ENCODE measurements at places on chromosomes 2 and 18.

DNA sequence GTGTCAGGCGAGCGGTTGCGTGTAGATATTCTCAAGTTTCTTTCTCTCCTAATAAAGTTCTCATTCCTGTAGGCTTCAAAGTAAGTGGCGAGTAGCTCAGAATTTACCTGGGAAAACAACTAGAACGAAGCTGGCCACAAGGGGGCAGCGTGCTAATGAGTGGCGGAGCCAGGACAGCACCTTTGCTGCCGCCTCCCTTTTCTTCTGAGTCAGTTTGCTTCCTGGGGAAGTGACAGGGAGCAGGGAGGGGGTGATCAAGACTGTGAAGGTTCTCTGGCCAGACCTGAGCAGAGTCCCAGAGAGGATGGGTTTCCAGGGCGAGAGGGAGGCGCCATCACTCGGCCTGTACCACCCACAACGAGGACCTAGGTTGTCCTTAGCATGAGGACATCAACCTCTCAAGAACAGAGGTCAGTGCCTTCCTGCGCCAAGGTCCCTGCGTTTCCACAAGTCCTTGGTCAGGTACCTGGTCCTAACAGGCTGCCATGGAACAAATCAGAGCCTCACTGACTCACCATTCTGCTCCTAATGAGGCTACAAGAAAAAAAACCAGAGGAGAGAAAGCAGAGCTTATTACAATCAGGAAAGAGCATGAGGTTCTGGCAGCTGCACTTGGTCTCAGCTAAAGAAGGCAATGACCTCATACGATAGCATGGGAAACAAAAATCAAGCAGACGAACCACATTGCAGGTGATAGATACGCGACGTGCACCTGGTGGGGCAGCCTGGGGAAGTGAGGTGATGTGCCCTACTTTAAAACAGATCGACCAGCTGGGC, 98.7 kb downstream of the PLB1 start:
- DNase-seq, result peak; percentile 70

GRCh38 chr2:165182029-165182428, 21.8 kb downstream of the SCN3A start:
- no peak for DNase-seq

DNA sequence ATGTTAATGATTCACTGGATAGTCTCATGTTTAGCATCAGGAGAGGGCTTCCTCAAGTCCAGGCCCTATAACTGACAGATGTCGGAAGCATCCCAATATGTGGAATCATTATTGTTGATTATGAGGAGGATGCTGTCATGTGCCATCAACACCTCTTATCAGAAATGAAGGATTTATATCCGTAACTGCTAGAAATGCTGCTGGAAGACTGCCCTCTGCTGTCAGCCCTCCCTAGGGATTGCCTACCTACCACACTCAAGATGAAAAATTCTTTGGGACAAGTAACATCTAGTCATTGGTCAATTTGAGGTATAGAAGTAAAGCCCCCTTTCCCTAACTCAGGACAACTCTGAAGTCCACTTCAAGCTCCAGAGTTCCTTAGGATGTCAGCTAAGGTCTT, 1166.5 kb upstream of the NXPH2 start:
- no peak for DNase-seq

DNA sequence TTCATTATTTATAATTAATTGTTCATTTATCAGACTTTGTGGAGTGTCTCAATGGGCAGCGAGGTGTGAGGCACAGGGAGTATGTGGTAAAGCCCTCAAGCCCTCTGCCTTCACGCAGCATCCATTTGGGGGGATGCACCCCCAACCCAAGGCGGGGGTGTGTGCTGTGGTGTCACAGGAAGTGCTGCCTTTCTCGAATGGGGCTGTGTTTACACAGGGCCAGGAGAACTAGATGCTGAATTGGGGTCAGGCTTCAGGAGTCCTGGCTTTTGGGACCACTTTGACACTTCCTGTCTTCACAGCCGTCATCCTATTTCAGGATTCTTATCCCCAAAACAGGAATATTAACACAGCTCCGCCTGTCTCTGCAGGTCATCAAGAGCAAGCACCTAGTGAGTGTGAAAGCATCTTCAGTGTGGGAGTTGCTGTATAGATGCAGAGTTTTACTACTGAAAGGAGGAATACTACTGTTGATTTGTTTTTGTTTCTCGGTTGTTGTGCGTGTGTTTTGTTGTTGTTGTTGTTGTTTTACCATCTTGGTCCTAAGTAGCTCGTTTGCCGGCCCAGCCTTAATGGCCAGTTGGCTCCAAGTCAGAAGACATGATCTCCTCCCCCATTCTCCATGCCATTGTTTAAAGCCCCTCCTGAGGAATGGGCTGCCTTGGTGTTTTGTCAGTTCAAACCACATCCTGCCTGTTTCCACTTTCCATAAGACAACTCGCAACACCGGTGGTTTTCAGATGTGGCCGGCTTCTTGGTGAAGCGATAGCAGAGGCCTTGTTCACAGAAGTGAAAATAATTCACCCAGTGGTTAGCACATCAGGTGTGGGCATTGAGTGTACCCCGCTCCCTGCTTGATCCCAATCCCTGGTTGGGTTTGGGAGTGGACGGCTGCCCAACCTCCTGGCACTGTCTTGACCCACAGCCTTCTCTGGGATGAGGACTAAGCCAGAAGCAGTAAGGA, 221.3 kb downstream of the BCL2 start:
- peak; percentile 19 for DNase-seq

Data from activated T-helper 1 cell treated with Interleukin-2 at 50 U/mL for 16 hours (primary cell).